ENCODE measurements at places on chromosomes 6 and 20.

- no peak for DNase-seq
These were observed 18.3 kb upstream of the PLN start for GRCh38 chr6:118529756-118530155.

GRCh38 chr6:87366899-87367298 lies 22.3 kb downstream of the C6orf163 start:
- DNase-seq = no peak

- no peak for DNase-seq
These were observed 48.4 kb downstream of the PLAGL2 start for GRCh38 chr20:32158943-32159660.

DNA sequence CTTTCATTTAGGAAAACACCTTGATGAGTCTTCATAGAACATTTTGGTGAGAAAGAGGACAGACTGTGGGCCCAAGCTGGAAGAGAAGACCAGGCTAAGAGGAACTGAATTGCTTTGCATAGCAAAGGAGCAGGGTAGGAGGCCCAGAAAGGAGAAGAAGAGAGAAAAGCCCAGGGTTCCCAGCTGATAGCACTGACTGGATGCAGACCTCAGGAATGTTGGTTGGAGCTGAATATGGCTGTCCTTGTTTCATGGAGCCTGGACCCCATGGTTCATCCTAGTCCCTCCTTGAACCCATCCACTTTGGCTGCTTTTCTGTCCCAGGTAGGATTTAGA lies 18.0 kb upstream of the ZFAND3 start:
- no peak for DNase-seq

GRCh38 chr6:29887330-29887818 lies 55.0 kb upstream of the HLA-A start:
- DNase-seq = no peak

DNA sequence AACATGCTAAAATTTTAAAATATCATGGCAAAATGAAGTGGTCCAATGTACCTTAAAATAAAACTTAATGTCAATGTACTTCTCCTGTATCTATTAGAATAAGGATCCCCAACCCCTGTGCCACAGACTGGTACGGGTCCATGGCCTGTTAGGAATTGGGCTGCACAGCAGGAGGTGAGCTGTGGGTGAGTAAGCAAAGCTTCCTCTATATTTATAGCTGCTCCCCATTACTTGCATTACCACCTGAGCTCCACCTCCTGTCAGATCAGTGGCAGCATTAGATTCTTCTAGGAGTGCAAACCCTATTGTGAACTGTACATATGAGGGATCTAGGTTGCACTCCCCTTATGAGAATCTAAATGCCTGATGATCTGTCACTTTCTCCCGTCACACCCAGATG lies 86.0 kb downstream of the SLC16A10 start:
- DNase-seq = no peak

DNA sequence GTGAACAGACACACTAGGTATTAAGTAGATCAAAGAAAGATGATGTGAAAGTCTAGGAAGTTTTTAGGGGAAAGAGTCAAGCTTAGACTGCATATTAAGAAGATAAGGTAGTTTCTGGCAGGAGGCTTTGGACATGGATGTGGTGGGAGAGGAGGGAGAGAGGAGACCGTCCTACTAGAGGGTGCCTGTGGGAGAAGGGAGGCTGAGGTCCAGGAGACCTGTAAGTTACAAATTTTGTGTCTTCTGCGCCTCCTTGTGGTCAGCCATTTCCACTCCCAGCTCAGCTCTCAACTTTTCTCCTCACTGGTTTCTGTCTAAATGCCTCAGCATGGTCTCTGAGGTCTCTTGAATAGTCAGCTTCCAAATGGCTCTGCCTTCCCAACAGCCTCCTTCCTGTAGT lies 193.5 kb downstream of the UNC5CL start:
- no peak for DNase-seq

DNA sequence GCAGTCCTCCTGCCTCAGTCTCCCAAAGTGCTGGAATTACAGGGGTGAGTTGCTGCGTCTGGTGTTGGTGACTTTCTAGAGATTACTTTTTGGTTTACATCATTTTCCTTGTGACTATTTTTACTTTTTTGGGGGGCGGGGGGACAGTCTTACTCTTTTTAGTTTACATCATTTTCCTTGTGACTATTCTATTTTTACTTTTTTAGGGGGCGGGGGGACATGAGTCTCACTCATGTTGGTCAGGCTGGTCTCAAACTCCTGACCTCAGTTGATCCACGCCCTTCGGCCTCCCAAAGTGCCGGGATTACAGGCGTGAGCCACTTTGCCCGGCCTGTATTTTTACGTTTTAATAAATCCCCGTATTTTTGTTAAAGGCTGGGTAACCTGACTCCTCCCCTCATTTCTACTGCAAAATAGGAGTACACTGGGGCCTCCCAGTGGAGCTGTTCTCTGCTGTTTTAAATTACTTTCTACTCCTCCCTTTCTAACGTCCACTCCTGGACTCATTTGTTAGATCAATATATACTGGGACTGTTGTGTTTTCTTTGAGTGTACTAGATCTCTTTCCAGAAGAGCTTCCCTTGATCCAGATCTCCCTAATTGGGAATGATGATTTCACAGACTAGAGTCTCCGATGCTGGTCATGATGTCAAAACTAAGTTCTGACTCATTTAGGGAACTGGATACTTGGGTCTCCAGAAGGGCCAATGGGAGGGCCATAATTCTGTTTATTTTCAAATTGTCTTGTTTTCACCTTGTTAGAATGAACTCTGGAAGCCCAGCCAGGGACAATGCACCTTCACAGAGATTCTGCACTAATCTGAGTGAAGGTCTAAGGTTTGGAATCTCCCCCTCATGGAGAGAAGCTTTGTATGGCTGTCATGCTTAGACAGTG lies 9.2 kb downstream of the HSPA1B start:
- no peak for DNase-seq

DNA sequence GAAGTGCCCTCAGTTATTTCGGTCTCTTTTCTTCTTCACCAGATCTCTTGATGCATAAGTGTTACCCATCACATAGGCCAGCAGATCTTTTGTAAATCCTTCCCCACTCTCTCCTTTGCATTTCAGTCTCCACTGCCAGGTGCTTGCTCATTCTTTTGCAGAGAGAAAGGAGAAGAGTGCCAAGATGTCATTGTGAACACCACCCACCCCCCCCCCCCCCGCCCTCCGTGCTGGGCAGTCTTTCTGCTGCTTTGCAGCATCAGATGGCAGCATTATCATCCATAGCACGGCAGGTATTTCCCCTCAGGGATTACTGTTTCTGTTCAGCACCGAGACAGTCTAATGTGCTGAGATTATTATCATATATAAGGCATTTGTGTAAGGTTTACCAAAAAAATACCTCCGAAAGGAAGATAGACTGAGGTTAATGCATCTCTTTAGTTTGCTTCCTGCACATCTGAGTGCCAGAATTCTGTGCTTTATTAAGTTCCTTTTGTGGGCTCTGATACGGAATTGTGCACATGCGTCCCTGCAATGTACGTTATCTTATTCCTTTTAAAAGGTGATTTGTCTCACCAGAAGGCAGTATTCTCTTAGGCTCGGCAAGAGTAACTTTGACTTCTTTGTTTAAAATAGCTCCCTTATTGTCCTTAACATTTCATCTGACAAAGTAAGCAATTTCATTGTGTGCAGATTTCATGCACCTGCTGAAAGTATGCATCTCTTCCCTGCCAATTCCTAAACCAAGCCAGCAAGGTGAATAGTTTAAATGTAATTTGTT lies 128.8 kb downstream of the PHACTR1 start:
- no peak for DNase-seq

GRCh38 chr6:4598384-4598995 lies 177.7 kb upstream of the CDYL start:
- no peak for DNase-seq

GRCh38 chr20:44997668-44998067 lies 31.4 kb downstream of the STK4 start:
- DNase-seq = no peak
